Activated CD4-positive, alpha-beta T cell treated with anti-CD3 and anti-CD28 coated beads, Interleukin-2, amount 50 U/mL, for 48 hours (primary cell): ENCODE measurements at places on chromosomes 3 and 15.

- no peak for DNase-seq
These were observed 2.3 kb upstream of the OR5K3 start for GRCh38 chr3:98388147-98388546.

- DNase-seq = no peak
These were observed 513.3 kb upstream of the CFAP20DC start for GRCh38 chr3:59563072-59563605.

DNA sequence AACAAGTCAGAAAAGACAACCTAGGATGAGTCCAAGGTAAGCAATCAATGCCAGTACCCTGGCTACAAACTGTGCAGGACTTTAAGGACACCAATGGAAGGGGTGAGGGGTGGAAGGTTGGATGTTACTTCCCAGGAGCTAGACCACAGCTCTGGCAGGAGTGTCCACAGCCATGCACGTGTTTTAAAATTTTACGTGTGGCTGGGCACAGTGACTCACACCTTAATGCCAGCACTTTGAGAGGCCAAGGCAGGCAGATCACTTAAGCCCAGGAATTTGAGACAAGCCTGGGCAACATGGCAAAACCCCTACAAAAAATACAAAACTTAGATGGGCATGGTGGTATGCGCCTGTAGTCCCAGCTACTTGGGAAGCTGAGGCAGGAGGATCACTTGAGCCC, 14.7 kb upstream of the HDC start:
- DNase-seq = no peak

- no peak for DNase-seq
These were observed 29.4 kb upstream of the FBN1 start for GRCh38 chr15:48674876-48675275.

GRCh38 chr15:69593488-69593887, 140.9 kb downstream of the RPLP1 start:
- DNase-seq = no peak

DNA sequence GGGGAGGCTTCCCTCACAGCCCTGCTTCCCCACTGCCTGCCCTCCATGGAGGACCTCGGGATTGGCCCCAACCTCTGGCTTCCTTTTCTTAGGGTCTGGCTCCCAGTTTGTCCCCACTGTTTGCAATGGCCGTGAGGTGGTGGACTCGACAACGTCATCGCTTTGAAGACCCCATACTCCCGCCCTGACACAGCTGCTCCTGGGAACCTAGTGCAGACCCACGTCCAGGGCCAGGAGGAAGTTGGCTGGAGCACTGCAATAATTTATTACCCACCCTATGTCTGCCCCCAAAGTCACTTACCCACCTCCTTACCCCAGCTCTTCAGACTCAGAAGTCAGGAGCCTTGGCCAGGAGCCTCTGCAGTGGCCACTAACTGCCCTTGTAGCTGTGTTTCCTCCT, 11.1 kb downstream of the GRM2 start:
- DNase-seq = no peak

DNA sequence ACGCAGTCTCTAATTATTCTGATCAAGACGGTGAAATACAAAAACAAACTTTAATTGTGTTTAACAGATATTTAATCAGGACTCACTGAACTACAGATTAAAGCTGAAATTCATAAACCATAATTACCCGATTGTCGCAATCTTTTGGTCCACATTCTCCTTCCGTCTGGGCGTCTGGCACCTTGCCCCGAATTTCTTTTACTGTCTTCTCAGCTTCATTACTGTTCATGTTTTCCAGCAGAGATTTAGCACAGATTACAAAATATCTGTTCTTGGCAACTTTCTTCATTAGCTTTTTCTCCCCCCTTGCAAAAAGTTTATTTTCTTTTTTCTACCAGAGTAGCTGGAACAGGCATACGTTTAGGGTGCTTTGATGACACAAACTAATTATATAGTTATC, 271.4 kb downstream of the TIGIT start:
- no peak for DNase-seq

DNA sequence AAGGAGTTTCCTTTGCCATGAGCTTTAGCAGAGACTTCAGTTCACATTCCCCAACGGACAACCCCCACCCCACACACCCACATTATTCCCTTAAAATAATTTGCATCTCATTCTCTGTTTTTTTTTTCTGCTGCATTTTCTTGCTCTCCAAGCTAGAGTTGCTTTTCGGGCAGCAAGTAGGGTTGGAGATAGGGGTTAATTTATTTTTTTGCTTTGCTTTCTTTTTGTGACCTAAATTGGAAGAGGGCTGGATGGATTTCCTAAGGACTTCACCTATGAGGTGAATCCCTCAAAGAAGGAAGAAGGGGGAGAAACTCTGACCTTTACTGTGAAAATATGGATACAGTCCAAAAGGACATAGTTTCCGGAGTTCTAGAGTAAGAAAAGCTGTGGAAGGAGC, 6.6 kb downstream of the SOX2 start:
- DNase-seq = no peak

DNA sequence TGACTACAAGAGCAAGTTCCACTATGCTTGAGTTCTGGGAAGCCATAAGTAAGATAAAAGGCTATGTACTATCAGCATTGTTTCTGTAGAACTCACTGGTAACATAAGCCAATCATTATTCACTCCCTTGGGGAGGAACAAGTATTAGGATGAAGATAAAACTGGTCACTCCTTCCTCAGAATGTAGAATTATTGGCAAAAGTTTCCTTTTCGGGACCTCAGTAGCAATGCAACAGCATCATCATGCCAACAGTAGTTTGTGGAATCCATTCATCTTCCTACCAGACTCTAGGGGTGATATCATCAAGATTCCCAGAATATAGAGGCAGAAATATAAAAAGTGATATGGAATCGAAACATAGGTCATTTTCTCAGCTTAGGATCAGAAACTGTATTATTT, 209.5 kb downstream of the PLOD2 start:
- no peak for DNase-seq

DNA sequence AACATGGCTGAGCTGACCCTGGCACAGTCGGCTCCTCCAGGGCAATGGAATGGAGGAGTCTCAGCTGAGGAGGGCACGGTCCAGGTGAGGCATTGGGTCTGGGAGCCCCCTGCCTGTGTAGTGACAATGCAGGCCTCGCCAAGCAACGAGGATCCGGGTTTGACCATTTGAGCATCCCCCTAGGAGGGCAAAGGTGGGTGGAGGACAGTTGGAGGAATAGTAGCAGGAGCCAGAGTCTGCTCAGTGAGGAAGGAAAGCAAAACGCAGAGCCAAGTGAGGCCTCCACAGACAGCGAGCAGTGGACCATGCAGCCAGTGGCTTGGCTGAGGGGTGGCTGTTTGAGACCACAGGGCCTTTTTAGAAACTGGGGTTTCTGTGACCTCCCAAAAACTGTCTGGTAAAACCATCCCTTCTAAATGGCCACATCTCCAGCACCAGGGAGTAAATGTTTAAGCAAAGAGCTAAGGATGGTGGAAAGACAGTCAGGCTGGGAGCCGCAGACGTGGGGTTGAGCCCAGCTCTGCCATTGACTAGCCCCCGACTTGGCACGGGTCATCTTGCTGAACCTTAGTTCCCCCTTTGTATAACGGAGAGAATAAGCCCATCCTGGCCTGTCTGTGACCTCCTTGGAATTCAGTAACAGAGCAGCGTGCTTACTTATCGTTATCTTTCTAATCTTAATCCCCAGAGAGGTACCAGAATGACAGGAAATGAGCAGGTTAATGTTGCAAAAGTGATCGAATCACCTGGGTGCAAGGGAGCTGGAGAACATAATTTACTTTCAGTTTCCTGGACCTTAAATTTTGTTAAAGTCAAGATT, 46.8 kb downstream of the CMTM6 start:
- no peak for DNase-seq

DNA sequence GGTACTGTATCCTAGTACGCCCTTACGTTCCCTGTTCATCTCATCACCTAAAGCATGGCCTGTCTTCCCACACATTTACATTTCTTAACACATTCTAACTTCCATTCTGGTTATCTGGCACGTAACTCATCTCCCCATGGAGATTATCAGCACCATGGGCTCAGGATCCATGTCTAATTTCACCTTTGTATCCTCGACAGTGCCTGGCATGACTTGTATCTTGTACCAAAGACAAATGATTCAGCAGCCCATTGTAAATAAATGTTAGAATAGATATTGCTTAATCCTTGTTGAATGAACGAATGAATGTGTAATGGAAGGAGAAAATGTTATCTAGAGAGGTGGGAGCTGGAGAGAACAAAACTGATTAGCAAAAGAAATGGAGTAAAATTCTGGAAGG, 69.7 kb upstream of the TPM1 start:
- no peak for DNase-seq

- no peak for DNase-seq
These were observed 11.0 kb downstream of the LOXL1 start for GRCh38 chr15:73937296-73937695.

DNA sequence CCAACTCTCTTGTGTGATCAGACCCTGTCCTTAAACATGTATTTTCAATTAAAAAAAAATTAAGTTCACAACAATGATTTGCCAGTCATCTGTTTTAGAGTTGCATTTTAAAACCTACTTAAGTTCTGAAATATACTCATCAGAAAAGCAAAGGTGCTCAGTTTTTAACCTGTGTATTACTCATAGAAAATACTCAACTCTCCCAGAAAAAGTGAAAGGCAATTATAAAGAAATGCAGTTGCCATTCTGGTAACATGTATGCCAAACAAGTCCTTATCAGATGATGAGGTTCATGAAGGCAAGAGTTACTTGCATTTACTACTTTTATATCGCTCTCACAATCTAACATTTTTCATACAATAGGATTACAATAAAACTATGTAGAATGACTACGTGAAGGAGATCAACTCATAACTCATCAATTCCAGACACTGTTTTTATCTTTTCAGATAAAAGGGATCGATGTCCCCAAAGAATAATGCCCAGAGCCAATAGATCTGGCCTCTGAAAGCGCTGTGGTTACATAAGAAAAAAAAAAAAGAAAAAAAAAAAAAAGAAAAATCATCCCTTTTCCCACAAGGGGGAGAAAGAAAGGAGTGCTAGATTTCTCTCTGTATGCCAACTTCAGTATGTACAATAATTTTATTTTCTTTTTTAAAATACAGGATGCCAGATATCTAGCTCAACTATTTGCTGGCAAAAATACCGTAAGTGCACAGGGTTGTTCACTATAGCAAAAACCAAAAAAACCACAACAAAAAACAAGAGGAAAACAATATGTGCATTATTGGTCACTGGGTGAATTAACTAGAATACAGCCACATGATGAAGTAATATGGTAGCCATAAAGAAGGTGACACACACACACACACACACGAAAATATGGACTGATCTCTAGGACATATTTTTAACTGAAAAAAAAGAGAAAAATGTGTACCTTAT, 137.4 kb downstream of the NR1I2 start:
- DNase-seq = no peak

DNA sequence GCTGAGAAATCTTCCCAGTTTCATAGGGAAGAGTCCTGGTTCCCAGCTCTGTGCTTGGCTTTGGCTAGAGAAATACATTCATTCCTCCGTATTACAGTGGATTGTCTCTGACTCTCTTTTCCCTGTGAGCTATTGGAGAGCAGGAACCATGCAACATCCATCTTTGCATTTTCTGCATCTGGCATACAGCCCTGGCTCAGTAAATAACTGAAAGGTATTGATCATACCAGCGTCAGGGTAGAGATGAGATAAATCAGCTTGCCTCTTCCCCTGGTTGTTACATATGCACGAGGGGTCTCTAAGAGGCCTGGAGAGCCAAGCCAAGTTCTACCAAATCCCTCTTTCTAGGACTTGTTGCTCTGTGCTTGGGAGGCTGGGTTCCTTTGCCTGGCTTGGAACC, 35.2 kb downstream of the FOXB1 start:
- no peak for DNase-seq

GRCh38 chr3:40631341-40631995, 106.7 kb downstream of the ZNF621 start:
- no peak for DNase-seq

GRCh38 chr3:129530251-129530791, 1.9 kb downstream of the RHO start:
- DNase-seq = no peak

- DNase-seq = no peak
These were observed 12.6 kb downstream of the FAM107A start for GRCh38 chr3:58564456-58565160.

DNA sequence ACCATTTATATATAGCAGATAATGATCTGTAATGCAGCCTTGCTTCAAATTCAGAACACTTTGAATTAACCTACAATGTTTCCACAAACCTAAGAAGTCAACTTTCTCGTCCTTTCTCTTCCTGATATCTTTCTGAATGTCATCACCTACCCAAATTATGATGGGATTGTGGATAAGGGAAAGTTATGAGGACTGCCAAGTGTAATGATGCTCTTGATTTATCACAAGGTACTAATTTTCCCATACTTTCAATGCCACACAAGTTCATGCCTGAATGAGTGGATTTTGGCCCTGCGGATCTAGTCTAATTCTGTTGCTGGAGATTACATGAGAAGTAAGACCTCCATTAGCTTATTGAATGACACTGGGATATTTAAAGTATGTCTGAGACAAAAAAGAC, 82.6 kb upstream of the NANOGP8 start:
- DNase-seq = no peak

DNA sequence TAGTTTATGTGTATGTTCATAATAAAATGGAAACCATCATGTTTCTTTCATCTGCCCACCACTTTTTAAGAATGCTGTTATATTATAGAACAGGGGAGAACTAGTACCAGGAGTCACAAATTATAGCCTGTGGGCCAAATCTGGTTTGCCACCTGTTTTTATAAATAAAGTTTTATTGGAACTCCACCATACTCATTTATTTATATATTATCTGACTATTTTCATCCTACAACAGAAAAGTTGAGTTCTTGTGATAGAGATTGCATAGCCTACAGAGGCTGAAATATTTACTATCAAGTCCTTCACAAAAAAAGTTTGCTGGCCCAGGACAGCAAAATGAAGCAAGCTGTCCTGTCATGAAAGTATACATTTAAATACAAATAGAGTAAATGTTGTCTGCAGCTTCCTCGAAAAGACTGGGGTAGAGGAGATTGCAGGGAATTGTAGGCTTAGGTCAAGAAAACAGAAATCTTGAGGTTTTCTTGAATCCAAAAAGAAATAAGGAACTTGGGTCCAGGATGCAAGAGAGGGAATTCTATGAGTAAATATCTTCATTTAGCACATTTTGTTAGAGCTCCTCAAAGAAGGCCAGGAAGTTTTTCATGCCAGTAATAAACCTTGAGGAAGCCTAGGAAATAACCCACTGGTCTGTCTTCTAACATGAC, 41.1 kb downstream of the FILIP1L start:
- no peak for DNase-seq

- no peak for DNase-seq
These were observed 53.7 kb upstream of the ZNF280D start for GRCh38 chr15:56786966-56787365.
